Pancreas (tissue), 10 donors: ENCODE measurements at places on chromosomes 7 and 10.
A peak's percentile ranks its signal among the peaks of the same experiment; 100 is the strongest.

DNA sequence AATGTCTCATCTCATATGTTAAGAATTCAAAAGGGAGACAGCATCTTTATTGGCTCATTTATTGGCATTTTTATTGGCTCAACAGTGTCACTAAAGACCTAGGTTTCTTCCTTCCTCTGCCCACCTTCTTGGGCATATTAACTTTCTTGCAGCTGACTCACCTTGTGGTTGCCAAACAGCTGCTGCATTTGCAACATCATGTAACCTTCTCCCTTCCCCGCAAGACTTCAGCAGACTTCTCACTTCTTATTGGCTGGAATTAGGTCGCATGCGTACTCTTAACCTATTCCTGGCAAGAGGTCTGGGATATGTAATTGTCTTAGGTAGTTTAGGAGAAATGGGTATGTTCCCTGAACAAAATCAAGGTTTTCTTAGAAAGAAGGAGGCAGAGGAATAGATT is 263.2 kb downstream of the POU6F2 start:
- no peak for DNase-seq

DNA sequence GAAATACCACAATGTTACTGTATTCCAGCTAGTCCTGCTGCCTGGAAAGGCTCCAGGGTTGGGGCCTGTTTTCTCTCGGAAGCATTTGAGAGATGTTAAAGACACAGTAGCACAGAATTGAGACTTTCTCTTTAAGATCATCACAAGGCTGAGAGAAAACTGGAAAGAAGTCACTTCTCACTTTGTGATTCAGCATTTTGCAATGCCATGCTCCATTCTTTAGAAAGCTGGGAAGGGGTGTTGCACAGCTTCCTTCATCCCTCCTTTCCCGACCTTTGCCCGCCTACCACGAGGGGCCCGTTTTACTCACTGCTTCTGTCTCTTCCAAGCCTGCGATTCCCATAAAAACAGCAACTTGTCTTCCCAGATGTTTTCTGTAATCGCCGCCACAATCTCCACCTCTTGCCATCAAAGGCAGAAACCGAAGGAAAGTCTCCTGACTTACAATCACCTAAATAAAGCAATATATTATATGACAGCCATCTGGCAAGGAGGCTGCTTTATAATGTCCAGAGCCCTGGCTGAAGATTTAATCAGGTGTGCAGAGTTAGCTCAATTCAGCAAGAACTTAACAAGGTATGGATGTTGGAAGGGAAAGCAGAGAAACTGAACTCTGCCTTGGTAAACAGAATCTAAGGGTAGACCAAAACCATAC is 18.9 kb downstream of the NOD1 start:
- no peak for DNase-seq

DNA sequence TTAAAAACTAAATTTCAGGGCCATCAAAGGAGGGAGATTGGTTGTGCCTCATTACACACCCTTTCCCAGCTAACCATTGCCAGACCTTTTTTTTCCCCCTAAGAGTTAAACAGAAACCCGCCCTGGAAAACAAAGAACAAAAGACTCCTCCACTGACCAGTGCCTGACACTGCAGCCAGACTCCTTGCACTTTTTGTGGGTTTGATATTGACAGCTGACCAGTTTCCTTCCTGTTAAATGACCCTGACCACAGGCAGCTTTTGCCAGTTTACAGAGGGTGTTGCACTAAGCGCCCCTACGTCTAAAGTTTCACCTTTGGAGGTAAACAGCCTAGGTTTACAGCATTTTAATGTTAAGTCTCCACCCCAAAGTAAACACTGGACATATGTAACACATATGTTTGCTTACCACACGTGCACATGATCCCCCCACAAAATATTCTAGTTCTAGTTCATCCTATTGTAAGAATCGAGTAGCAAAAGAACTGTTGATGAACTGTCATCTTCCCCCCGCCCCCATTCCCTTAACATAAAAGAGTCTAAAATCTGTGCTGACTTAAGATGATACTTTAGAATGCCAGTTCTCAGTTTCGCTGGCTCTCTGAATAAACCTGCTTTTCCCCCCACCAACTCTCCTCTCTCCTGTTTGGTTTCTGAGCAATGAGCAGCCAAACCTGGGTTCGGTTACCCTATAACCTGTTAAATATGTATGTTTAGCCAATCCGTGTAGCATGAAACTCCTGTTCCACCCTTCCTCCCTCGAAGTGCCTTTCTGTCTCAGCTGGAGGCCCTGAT is 38.0 kb downstream of the FOXI2 start:
- DNase-seq: no peak

- DNase-seq: no peak
Measured at GRCh38 chr7:93475811-93476210, 98.7 kb downstream of the CALCR start.

- DNase-seq: no peak
Measured at GRCh38 chr10:77600640-77601039, 37.0 kb downstream of the KCNMA1 start.

- DNase-seq: no peak
Measured at GRCh38 chr7:134690614-134691504, 44.2 kb downstream of the BPGM start.

DNA sequence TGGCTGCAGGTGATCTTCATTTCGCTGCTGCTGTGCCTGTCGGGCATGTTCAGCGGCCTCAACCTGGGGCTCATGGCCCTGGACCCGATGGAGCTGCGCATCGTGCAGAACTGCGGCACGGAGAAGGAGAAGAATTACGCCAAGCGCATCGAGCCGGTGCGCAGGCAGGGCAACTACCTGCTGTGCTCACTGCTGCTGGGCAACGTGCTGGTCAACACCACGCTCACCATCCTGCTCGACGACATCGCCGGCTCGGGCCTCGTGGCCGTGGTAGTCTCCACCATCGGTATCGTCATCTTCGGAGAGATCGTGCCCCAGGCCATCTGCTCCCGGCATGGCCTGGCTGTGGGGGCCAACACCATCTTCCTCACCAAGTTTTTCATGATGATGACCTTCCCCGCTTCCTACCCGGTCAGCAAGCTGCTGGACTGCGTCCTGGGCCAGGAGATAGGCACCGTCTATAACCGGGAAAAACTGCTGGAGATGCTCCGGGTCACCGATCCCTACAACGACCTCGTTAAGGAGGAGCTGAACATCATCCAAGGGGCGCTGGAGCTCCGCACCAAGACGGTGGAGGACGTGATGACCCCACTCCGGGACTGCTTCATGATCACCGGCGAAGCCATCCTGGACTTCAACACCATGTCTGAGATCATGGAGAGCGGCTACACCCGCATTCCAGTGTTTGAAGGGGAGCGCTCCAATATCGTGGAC is 1.3 kb downstream of the CNNM2 start:
- DNase-seq: peak; percentile 46
